ENCODE measurements at places on chromosomes 2 and 18. TPM values are rescaled to one million over a fixed set of nuclear protein-coding genes. Genes with fewer than 3 reads are reported as not detected.

The SCG2 gene
- total RNA-seq: not detected

The NEU2 gene
- not detected for total RNA-seq

DNA sequence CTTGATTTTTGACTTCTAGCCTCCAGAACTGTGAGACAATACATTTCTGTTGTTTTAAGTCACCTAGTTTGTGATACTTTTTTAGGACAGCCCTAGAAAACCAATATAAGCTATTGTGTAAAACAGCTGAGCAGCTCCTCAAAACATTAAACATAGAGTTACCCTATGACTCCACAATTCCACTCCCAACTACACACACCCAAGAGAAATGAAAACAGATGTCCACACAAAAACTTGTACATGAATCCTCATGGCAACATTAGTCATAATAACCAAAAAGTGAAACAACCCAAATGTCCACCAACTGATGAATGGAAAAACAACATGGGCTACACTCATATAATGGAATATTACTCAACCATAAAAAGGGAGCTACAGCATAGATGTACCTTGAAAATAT, 32.6 kb downstream of the TNS1 start:
- H3K4me3 ChIP-seq: no peak overlapping the region
- no peak overlapping the region for H3K27ac ChIP-seq
- no peaks in the 10 kb centered on the region for H3K36me3 ChIP-seq
- H3K4me1 ChIP-seq: peaks cover 33% of the 10 kb centered on the region
- H3K27me3 ChIP-seq: no peaks in the 10 kb centered on the region
- no peak for DNase-seq

DNA sequence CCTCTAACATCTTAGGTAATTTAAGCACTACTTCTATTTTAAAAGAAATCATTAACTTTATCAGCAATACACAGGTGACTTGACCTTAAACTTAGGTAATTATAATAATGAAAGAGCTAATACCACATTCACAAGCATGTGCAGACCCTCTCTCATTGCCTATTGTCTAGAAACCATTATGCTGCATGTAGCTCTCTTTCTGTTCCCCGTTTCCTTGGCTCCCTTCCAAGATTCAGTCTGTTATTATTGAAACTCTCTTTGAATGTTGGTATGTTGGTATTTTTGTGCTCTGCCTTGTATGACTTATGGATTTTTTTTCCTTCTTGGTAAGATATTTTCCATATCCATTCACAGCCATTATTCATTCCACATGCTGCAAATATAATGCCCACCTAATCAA, 201.2 kb downstream of the CDCA7 start:
- H3K4me3 ChIP-seq: no peak overlapping the region
- H3K27me3 ChIP-seq: no peaks in the 10 kb centered on the region
- H3K36me3 ChIP-seq: no peaks in the 10 kb centered on the region
- H3K27ac ChIP-seq: no peak overlapping the region
- DNase-seq: no peak

- no peaks in the 10 kb centered on the region for H3K4me1 ChIP-seq
- DNase-seq: no peak
- no peaks in the 10 kb centered on the region for H3K36me3 ChIP-seq
- H3K27me3 ChIP-seq: no peaks in the 10 kb centered on the region
- H3K27ac ChIP-seq: no peak overlapping the region
Measured at GRCh38 chr2:92326-92725, 46.0 kb upstream of the FAM110C start.

DNA sequence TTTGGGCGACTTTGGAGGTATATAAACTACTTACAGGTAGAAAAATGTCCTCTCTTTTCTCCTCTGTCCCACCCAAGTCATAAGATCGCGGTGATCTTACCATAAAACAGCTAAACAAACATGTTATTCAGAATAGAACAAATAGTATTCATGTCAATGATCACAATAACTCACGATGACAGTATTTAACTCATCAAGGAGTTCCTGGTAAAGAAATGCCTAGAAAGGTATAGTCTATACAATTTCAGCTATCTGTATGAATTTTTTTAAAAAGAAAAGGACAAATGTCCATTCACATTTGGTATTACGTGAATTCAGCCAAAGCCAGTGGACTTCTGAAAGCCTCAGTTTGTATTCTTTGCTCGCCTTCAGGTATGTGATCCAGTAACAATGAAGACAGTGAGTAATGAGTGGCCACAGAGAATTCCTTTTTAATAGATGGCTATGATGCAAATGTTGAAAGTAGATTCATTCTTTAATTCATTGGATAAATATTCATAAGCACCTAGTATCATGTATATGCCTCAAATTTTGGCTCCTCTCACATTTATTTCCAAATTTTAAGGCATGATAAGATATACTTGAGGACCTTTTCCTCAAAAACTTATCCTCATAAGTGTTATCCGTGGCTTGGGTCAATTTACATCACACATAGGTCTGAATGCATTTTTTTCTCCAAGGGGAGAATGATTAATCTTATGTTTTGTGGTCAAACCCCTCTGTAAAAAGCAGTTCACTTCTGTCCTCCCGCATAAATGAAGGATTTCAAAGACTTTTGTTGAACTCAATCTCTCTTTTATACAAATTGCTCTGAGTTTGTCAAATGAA, 20.3 kb downstream of the ABCB11 start:
- no peak overlapping the region for H3K4me3 ChIP-seq
- H3K27ac ChIP-seq: no peak overlapping the region
- no peaks in the 10 kb centered on the region for H3K36me3 ChIP-seq
- DNase-seq: no peak

GRCh38 chr2:88024509-88024908, 8.2 kb upstream of the RNU2-63P start:
- H3K27me3 ChIP-seq: no peaks in the 10 kb centered on the region
- no peak overlapping the region for H3K27ac ChIP-seq
- H3K4me1 ChIP-seq: no peaks in the 10 kb centered on the region
- no peak for DNase-seq
- no peak overlapping the region for H3K4me3 ChIP-seq
- H3K36me3 ChIP-seq: peaks cover 3% of the 10 kb centered on the region

- no peaks in the 10 kb centered on the region for H3K27me3 ChIP-seq
- no peak for DNase-seq
- H3K27ac ChIP-seq: no peak overlapping the region
- no peaks in the 10 kb centered on the region for H3K36me3 ChIP-seq
- H3K4me3 ChIP-seq: no peak overlapping the region
Measured at GRCh38 chr18:8928847-8929780, 173.4 kb upstream of the NDUFV2 start.
